ENCODE measurements at places on chromosomes 7 and 10. TPM values are rescaled to one million over a fixed set of nuclear protein-coding genes. Genes with fewer than 3 reads are reported as not detected.

DNA sequence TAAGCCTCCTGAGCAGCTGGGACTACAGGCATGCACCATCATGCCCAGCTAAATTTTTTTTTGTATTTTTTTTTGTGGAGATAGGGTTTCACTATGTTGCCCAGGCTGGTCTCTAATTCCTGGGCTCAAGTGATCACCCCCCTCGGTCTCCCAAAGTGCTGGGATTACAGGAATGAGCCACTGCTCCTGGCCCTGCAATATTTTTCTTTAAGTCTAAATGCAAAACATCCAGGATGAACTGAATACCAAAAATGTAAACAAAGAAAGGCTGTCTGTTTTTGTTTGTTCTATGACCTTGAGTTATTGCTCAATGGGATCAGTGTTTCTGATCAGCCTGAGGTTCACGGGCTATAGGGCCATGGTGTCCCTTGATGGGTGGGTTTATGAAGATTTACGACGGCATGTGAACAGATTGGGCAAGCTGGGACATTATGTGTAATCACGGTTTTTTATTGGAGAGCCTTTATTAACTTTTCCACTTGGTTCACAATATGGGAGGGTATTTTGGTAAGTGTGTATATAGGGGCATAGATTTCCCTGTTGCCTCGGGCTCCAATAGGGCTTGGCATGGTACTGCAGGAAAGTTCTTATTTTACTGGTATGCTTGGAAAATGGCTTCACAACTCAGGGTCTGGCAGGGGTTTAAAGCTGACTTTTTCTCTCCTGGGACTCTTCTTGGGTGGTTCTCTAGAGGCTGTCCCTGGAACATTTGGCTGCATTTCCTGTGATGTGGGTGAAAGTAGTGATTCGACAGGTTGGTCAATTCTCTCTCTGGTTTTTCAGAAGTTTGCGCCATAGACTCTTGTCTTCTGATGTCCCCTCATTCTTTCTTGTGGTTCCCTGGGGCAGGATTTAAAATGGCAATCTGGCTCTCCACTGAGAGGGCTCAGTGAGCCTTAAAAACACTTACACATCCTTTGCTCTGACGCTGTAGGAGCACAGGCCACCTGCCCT lies 41.6 kb downstream of the MRPS33 start:
- no peaks in the 10 kb centered on the region for H3K36me3 ChIP-seq
- no peak for DNase-seq
- H3K27ac ChIP-seq, result no peak overlapping the region
- no peaks in the 10 kb centered on the region for H3K27me3 ChIP-seq

KLF14 gene
- polyA plus RNA-seq, result not detected

GRCh38 chr7:94873239-94873638 lies 34.2 kb upstream of the PPP1R9A start:
- no peak overlapping the region for H3K27ac ChIP-seq
- DNase-seq, result no peak
- H3K36me3 ChIP-seq, result no peaks in the 10 kb centered on the region
- H3K4me1 ChIP-seq, result no peaks in the 10 kb centered on the region
- H3K27me3 ChIP-seq, result no peaks in the 10 kb centered on the region

- no peak for DNase-seq
- no peak overlapping the region for H3K4me3 ChIP-seq
- no peaks in the 10 kb centered on the region for H3K36me3 ChIP-seq
These were observed 21.1 kb downstream of the GATA3 start for GRCh38 chr10:8075282-8076260.

DNA sequence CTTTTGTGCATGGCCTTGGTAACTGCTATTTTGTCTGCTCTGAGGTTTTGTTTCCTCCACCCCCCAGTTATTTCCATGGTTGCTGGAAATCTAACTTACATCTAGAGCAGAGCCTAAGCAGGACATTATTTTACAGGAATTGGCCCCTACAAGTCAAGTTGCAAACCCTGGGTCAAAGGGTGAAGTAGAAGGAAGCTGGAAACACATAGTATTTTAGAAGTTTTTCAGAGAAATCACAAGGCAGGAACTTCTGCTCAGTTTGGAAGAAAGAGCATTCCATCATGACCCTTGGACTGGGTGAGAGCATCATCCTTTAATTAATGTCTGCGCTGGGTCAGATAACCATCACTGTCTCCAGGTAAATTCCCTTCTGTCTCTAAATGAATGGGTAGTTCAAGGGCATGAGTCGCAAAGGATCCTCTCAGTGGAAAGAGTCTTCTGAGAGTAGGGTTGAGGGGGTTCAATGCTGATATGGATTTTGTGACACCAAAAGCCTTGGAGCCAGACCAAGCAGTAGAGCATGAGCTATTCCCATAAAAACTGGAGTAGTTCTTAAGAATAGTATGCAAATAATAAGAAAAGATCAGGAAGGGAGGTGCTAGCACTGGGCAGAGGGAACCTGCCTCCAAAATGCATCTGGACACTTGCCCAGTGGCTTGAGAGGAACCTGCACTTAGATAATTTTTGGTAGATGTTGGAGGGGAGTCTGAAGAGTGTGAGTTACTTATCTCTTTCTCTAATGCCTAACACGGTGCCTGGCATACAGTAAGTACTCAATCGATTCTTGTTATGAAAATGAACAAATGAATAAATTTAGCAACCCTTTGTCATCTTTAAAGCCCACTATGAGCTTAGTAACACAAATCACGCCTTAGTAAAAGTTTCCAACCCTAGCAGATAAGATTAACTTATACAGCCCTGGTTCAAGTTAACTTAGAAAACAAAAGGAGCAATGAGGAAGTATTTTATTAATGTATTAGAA lies 160.6 kb upstream of the ADO start:
- no peak overlapping the region for H3K4me3 ChIP-seq
- no peaks in the 10 kb centered on the region for H3K27me3 ChIP-seq
- no peaks in the 10 kb centered on the region for H3K36me3 ChIP-seq
- no peak for DNase-seq

DNA sequence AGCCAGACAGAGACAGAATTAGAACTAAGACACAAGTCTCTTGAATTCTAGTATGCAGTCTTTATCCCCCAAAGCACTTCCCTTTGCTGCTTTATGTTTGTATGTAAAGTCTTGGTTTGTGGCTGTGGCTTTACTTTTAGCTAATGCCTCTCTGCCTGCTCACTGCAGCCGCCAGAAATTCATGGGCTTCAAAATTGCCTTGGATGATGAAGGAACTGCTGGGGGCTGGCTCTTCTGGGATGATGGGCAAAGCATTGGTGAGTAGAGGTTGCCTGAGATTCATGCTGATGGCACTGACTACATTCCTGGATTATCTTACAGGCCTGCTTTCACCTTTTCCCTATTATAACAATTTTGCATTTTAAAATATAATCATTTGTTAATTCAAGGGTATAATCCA lies 10.9 kb upstream of the MGAM2 start:
- no peaks in the 10 kb centered on the region for H3K4me1 ChIP-seq
- H3K36me3 ChIP-seq, result no peaks in the 10 kb centered on the region
- no peak overlapping the region for H3K27ac ChIP-seq
- DNase-seq, result no peak

LBX1 gene
- polyA plus RNA-seq, result not detected

DNA sequence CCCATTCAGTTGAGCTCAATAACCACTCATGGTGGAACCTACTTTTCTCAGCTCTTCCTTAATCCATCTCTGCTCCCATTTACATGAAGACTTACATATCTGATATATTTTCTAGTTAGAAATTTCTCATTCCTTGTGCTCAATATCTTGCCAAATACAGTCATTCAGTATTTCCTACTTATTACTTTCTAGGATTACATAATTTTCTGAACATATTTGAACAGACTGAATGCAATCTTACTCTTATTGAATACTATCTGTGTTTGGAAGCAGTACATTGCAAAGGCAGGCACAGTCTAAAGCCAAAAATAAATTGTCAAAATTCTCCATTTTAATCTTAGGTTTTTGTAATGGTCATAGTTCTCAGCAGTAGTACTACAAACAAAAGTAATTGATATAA lies 126.0 kb downstream of the GNAI1 start:
- no peaks in the 10 kb centered on the region for H3K4me1 ChIP-seq
- no peak for DNase-seq
- no peaks in the 10 kb centered on the region for H3K27me3 ChIP-seq
- H3K36me3 ChIP-seq, result no peaks in the 10 kb centered on the region

- H3K27me3 ChIP-seq, result no peaks in the 10 kb centered on the region
- DNase-seq, result no peak
- no peak overlapping the region for H3K27ac ChIP-seq
- H3K36me3 ChIP-seq, result peaks cover 19% of the 10 kb centered on the region
- H3K4me3 ChIP-seq, result no peak overlapping the region
- H3K4me1 ChIP-seq, result no peaks in the 10 kb centered on the region
These were observed 42.1 kb downstream of the WBP1L start for GRCh38 chr10:102785818-102786217.

CPEB3 gene
- polyA plus RNA-seq, result 3.7 TPM

- no peak overlapping the region for H3K4me3 ChIP-seq
- no peak overlapping the region for H3K27ac ChIP-seq
These were observed 361.3 kb upstream of the MKI67 start for GRCh38 chr10:128487517-128487916.

SLC26A3 gene
- polyA plus RNA-seq, result 56.0 TPM

PRDX3 gene
- 222 TPM for polyA plus RNA-seq

GRCh38 chr7:149283321-149283720 lies 21.3 kb downstream of the ZNF783 start:
- no peak for DNase-seq
- H3K36me3 ChIP-seq, result no peaks in the 10 kb centered on the region
- H3K27ac ChIP-seq, result no peak overlapping the region
- H3K4me1 ChIP-seq, result peaks cover 3% of the 10 kb centered on the region
- no peak overlapping the region for H3K4me3 ChIP-seq

ZNF239 gene
- polyA plus RNA-seq, result 9.4 TPM

HOXA7 gene
- 1.1 TPM for polyA plus RNA-seq

GRCh38 chr10:5983774-5984173 lies 6.4 kb upstream of the IL15RA start:
- H3K27ac ChIP-seq, result peak overlapping the region; percentile 13
- no peak overlapping the region for H3K4me3 ChIP-seq
- no peaks in the 10 kb centered on the region for H3K4me1 ChIP-seq
- H3K27me3 ChIP-seq, result peaks cover 5% of the 10 kb centered on the region
- no peak for DNase-seq
- H3K36me3 ChIP-seq, result no peaks in the 10 kb centered on the region

CDC14C gene
- polyA plus RNA-seq, result not detected

DNA sequence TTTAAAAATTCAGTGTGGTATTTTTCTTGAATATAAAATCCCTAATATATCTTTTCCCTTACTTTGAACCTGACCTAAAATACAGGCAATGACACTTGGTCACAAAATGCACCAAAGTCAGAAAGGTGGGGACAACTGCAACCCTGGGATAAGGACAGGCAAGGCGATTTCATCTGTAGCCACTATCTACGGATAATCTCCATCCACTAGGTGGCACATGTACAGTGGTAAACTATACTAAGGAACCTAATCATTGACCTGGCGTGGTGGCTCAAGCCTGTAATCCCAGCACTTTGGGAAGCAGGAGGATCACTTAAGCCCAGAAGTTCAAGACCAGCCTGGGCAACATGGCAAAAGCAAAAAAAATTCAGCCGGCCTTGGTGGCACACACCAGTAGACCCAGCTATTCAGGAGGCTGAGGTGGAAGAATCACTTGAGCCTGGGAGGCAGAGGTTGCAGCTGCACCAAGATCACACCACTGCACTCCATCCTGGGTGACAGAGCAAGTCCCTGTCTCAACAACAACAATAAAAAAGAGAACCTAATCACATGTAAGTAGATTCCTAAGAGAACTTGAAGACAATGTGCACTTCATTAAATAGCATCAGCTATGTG lies 98.9 kb downstream of the KMT2C start:
- H3K4me1 ChIP-seq, result no peaks in the 10 kb centered on the region
- H3K36me3 ChIP-seq, result no peaks in the 10 kb centered on the region
- no peaks in the 10 kb centered on the region for H3K27me3 ChIP-seq
- DNase-seq, result peak; percentile 57
- no peak overlapping the region for H3K27ac ChIP-seq
- H3K4me3 ChIP-seq, result no peak overlapping the region

- H3K4me3 ChIP-seq, result no peak overlapping the region
- no peaks in the 10 kb centered on the region for H3K4me1 ChIP-seq
- H3K36me3 ChIP-seq, result no peaks in the 10 kb centered on the region
- no peak overlapping the region for H3K27ac ChIP-seq
- DNase-seq, result peak; percentile 35
These were observed 473.9 kb downstream of the AUTS2 start for GRCh38 chr7:70072220-70072619.

LDB3 gene
- polyA plus RNA-seq, result 2.2 TPM

DNA sequence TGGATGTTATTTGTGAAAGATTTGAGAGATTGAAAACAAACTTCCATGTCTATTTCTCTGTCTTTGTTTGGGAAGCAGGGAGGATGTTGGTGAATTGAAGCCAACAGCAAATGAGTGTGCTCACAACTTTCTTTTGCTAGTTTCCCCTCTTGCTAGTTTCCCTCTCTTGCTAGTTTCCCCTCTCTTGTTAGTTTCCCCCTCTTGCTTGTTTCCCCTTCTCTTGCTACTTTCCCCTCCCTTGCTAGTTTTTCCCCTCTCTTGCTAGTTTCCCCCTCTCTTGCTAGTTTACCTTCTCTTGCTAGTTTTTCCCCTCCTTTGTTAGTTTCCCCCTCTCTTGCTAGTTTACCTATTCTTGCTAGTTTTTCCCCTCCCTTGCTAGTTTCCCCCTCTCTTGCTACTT lies 613.3 kb downstream of the LRMDA start:
- no peaks in the 10 kb centered on the region for H3K27me3 ChIP-seq
- H3K4me1 ChIP-seq, result no peaks in the 10 kb centered on the region
- no peak overlapping the region for H3K27ac ChIP-seq
- no peaks in the 10 kb centered on the region for H3K36me3 ChIP-seq
- no peak for DNase-seq

GRCh38 chr10:113007821-113008220 lies 57.8 kb downstream of the TCF7L2 start:
- no peak for DNase-seq
- no peak overlapping the region for H3K27ac ChIP-seq
- no peaks in the 10 kb centered on the region for H3K27me3 ChIP-seq
- no peaks in the 10 kb centered on the region for H3K4me1 ChIP-seq

All from small intestine (tissue), 16 donors.